ENCODE measurements at places on chromosomes 7 and 10.

- no peak for DNase-seq
Measured at GRCh38 chr10:27893358-27893954, 105.4 kb downstream of the ODAD2 start.

GRCh38 chr7:52079726-52080125 lies 763.1 kb upstream of the COBL start:
- DNase-seq: no peak

DNA sequence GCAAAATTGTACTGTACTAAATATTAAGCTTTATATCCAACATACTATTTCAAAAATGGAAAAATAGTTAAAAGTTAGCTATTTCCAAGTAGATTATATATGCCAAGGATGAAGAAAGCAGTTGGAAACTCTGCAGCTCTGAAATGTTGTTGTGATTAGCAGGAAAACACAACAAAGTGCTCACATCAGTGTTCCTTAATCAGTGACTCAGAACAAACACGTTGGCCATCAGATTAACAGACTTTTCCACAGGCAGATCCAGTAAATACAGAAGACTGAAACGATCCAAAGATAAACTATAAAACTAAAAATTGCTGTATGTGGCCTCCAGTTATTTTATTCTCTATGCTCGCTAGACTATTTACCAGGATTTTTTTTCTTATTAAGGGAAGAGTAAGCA lies 99.6 kb upstream of the SEMA3D start:
- no peak for DNase-seq

GRCh38 chr10:21749788-21750187 lies 215.8 kb downstream of the MLLT10 start:
- no peak for DNase-seq

DNA sequence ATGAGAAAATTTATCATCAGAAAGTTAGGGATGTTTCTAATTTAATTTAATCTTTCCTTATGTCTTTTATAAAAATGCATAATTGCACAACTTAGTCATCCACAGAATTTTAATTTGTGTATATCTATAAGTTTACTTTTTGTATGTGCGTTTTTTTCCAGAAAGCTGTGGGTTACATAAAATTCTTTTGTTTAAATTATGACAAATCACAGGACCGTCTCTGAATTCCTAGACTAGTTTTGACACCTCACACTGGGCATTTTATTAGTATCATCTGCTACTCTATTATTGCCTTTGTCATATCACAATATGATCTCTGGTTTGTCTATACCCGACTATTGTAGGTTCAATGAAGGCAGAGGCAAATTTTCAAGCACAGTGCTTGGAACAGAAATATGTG lies 482.4 kb upstream of the SEMA3D start:
- DNase-seq: no peak

GRCh38 chr10:124534826-124535601 lies 73.4 kb downstream of the LHPP start:
- DNase-seq: no peak

DNA sequence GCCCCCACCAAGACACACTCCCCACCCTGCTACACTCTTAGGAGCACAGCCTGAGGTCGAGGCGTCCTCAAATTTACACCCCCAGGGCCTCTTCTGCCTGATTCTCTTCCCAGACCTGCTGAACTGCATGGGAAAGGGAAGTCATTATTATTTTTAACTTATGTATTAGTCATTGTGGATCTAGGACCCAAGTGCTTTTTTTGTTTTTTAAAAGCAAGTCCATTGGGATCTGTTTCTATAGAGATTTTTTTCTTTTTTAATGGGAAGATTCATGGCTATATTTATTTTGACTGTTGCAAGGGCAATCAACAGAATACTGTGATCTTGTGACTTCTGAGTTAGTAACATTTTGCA lies 203.8 kb downstream of the ZMYND11 start:
- no peak for DNase-seq

- no peak for DNase-seq
Measured at GRCh38 chr10:36515319-36515718, 610.1 kb upstream of the ANKRD30A start.

DNA sequence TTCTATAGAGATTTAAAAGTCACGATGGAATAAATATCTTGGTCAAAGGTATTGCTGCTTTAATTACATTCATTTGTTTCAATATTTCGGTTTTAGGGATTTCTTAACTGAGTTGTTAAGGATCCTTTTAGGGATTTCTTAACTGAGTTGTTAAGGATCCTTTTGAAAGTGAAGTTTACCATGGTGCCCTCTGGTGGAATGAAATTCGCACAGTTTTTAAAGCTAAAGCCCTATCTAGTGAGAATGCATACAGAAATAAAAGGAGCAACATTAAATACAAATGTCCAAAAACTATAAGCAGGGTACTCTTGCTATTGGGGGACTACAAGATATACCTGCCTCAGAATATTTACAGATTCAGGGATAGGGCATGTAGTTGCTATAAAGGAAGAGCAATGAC lies 193.7 kb downstream of the RNLS start:
- no peak for DNase-seq

DNA sequence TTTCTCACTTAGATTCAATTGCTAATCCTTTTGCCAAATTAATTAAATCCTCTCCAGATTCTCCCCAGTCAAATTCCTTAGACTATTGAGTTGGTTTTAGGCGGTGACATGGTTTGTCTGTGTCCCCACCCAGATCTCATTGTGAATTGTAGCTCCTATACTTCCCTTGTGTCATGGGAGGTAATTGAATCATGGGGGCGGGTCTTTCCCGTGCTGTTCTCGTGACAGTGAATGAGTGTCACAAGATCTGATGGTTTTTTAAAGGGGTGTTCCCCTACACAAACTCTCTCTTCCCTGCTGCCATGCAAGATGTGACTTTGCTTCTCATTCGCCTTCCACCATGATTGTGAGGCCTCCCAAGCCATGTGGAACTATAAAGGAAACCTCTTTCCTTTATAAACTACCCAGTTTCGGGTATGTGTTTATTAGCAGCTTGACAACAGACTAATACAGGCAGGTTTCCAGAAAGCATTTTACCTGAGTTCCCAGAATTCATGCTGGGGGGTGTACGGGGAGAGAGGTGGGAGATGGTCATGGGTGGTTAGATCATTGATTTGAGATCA lies 44.7 kb upstream of the GARS1 start:
- no peak for DNase-seq

GRCh38 chr7:105365541-105366534 lies 22.9 kb downstream of the SRPK2 start:
- DNase-seq: no peak

GRCh38 chr10:98382691-98383101 lies 32.3 kb downstream of the PYROXD2 start:
- no peak for DNase-seq

DNA sequence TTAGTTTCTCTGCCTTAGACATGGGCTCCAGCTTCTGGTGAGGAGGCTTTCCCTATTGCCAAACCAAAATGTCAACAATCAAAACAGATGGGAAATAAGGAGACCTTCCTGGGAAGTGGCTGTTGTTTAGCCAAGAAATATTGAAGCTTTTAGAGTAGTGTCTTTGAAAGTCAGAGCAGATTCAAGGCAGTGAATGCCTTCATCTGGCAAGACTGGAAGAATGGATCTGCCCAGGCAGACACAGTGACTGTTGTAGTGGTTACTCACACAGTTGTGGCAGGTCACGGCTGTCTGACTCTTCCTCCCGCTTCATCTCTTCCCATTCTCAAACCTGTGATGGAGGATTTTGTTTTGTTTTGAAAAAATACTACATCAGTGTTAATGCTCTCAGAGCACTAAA lies 154.1 kb upstream of the ADO start:
- DNase-seq: no peak

GRCh38 chr7:126755381-126755780 lies 497.4 kb downstream of the GRM8 start:
- no peak for DNase-seq

GRCh38 chr7:96870185-96870584 lies 135.2 kb upstream of the DLX6 start:
- no peak for DNase-seq

GRCh38 chr7:34211018-34211417 lies 305.7 kb downstream of the BMPER start:
- no peak for DNase-seq

- no peak for DNase-seq
Measured at GRCh38 chr7:110854651-110855050, 236.3 kb upstream of the LRRN3 start.

GRCh38 chr10:77082601-77083252 lies 554.9 kb downstream of the KCNMA1 start:
- no peak for DNase-seq

- no peak for DNase-seq
Measured at GRCh38 chr10:101495324-101495925, 92.6 kb downstream of the POLL start.

DNA sequence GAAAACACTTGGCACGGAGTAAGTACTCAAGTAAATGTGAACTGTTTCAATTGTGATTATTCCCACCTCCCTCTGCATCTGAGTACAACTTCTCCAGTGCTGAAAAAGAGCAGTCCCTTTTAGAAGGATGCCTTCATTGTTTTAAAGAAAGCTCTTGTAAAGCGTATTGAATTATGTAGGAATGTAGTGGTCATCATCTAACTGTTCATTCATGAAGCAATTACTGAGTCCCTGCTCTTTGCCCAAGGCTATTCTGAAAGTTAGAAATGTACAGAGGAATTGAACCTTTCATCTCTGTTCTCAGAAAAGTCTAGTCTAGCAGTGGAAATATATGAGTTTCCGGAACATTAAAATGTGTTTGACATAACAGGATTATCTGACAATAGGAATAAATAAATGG lies 127.8 kb downstream of the CACNB2 start:
- no peak for DNase-seq

- peak; percentile 52 for DNase-seq
Measured at GRCh38 chr7:122887198-122887597, 938 bp upstream of the CADPS2 start.

DNA sequence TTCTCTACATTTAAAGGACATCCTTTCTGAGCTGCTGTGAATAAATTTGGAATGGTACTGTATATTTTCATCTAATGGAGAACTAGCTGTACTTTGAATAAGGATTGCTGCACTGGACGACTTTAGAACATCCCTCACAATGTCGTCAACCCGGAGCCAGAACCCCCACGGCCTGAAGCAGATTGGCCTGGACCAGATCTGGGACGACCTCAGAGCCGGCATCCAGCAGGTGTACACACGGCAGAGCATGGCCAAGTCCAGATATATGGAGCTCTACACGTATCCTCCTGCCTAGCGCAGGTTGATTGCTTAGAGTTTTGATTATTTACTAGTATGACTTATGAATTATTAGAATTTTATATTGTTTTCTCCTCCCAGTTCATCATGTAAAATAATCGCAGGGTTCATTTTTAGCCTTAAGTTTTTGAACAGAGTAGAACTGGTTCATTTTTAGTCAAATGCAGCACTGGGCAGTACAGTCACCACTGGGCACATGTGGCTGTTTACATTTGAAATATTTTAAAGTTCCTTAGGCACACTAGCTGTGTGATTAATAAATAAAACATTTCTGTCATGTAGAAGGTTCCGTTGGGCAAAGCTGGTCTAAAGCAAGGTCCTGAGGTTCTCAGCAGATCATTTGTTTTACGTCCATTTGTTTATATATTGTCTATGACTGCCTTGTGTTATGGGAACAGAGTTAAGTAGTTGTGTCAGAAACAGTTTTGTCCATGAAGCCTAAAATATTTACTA lies 31.5 kb downstream of the CUL1 start:
- no peak for DNase-seq

DNA sequence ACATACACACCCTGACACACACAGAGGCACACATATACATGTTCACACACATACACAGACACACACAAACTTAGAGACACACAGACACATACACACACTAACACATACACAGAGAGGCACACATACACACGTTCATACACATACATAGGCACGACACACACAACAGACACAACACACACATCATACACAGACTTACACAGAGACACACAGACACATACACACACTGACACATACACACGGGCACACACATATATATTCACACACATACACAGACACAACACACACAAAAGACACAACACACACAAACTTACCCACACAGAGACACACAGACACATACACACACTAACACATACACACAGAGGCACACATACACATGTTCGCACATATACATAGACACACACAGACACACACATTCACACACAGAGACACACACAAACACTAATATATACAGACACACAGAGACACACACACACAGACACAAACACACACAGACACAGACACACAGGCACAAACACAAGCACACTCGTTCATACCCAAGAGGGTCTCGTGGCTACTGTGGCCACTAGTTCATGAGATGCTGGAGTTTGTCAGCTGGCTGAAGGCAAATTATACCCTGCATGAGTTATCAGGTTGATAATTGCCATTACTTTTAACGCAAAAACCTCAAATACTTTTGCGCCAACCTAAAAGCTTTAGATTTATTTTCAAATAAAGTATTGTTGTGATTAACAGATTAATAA lies 17.7 kb upstream of the KLF6 start:
- DNase-seq: no peak

- DNase-seq: no peak
Measured at GRCh38 chr7:141225916-141226618, 152.2 kb downstream of the TMEM178B start.

DNA sequence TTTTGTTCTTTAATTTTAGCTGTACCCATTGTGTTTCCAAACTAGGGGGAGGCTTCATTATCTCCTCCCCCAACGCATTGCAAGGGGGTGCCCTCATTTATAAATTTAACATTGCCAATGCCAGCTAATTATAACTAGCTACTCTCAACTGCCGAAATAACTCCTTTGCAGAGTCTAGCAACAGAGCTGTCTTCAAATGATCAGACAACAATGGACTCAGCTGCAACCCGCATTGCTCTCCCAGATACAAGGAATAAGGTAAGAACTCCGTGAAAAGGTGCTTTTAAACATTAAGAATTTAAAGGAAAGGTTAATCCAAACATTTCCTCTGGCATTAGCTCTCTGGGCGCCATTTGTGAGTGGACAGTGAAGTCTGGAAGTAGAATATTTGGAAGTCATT lies 116.2 kb downstream of the GFRA1 start:
- DNase-seq: no peak

DNA sequence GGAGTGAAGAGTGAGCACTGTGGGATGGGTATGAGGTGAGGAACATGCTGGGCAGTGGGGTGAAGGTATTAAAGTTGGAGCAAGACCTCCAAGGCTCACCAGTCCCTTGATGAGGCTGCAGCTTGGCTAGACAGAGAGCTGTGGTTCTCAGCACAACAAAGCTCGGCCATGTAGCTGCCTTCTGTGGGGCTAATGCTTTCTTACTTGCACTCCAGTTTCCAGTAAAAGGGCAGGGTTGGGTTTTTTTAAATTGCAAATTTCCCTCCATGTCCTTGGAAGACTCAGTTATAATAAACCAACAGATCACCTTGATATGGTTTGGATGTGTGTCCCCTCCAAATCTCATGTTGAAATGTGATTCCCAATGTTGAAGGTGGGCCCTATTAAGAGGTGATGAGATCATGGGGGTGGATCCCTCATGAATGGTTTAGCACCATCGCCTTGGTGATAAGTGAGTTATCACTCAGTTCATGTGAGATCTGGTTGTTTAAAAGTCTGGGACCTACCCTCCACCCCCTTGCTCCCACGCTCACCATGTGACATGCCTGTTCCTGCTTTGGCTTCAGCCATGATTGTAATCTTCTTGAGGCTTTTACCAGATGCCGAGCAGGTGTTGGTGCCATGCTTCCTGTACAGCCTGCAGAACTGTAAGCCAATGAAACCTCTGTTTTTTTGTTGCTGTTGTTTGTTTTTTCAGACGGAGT lies 55.9 kb downstream of the ATXN7L1 start:
- DNase-seq: no peak

GRCh38 chr7:128404143-128404681 lies 5.6 kb downstream of the IMPDH1 start:
- no peak for DNase-seq
